Effector memory CD4-positive, alpha-beta T cell (primary cell): ENCODE measurements at places on chromosomes 13 and 19.
A peak's percentile ranks its signal among the peaks of the same experiment; 100 is the strongest.

GRCh38 chr19:41575998-41576397, at the start of gene CEACAM21:
TSS of gene CEACAM21 (plus strand) at chr19:41576166. CDS start at chr19:41576275, 109 bp downstream.
- DNase-seq = no peak

- no peak for DNase-seq
These were observed 5.3 kb downstream of the RGS9BP start for GRCh38 chr19:32680986-32681385.

DNA sequence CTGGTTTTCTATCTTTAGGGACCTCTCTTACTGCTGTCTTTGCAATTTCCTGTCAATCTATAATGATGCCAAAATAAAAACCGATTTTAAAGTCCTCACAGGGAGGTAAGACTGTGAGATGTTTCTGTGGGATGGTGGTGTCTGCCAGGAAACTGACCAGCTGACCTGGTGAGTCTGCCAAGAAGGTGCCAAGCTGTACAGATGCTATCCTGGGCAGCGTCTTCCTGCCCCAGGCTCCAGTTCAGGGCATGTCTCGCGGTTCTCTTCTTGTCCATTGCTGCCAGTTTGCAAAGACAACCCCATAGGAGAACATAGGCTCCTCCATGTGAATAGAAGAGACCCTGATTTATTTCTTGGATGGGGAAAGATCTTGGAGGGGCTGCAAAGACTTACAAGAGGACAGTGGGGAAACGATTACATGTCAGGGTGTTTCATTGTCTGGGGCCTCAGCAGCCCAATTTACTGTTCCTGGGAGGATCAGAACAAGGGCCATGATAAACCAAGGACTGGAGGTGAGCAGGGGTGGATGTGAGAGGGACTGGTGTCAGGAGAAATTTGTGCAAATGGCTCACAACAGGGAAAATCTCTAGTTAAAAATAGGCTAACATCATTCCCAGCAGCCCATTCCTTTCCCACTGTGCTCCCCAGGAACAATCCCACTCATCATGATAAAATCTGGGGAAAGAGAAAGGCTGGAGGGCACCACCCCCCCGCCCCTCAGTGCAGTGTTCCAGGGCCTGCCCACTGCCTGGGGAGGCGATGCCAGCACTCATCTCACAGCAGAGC, 42.7 kb upstream of the VSTM2B start:
- no peak for DNase-seq

DNA sequence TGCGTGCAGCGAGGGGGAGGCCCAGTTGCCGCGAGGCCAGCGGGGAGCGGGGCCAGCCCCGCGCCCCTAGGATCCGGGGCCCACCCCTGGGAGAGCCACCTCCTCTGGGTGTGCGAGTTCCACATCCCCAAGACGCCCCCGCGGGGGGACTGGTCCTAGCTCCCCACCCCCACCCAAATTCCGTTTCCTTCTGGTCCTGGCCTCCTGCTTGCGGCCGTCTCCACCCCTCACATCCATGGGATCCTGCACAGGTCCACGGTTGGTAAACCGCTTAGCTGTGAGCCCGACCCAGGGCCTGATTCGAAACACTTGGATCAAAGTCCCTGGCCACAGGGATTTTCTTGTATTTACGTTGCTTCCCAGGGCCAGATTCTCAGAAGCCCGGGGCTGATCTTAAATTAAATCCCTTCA, 324 bp upstream of the FBXO17 start:
- no peak for DNase-seq

GRCh38 chr13:30895773-30896172, 10.3 kb upstream of the MEDAG start:
- DNase-seq = no peak

DNA sequence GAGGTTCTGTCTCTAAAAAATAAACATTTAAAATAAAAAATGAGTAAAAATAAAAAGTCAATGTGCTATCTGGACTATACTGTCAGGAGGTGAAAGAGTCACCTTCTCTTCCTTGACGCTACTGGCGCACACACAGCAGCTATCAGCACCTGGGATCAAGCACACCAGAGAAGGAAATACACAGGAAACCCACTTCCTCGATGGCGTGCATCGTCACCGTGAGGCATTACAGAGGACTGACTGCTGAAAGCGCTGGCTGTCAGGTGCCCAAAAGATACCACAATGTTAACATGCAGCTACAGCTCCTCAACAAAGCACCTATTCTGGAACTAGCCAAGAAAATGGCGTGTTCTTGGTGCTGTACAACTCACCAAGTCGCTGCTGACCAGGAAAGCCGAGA, 6.1 kb downstream of the SLC35E1 start:
- peak; percentile 82 for DNase-seq

DNA sequence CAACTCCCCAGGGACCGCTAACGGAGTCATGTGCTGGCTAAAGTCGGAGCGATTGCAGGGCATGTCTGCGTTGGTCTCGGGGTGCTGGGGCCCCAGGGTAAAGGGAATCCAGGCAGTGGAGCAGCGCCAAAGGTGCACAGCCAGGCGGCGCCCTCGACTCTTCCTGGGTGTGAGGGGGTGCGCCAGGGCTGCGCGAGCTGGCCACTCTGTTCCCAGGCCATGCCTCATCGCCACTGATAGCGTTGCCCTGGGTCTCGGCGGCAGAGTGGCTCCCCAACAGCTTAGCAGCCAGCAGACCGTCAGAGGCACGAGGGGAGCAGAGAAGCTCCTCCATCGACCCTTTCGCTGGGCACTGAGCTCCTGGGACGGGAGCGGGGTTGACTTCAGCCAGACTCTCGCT, 152.7 kb downstream of the B3GLCT start:
- no peak for DNase-seq

DNA sequence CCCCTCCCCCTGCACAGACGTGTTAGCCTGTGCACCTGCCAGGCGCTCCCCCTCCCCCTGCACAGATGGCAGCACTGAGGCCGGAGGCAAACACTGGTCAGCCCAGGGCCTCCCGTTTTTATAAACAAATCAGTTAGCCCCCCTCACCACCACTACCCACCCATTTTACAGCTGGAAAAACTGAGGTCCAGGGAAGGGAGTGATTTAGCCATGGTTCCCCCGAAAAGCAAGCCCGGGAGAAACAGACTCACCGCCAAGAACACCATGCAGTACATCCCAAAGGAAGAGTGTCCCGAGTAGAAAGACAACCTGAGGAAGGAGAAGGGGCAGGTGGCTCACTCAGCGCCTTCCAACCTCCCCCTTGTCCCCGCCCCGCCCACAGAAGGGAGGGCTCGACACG, 8.7 kb downstream of the PLPP2 start:
- no peak for DNase-seq
